ENCODE measurements at places on chromosomes 16 and 17.
A peak's percentile ranks its signal among the peaks of the same experiment; 100 is the strongest.

DNA sequence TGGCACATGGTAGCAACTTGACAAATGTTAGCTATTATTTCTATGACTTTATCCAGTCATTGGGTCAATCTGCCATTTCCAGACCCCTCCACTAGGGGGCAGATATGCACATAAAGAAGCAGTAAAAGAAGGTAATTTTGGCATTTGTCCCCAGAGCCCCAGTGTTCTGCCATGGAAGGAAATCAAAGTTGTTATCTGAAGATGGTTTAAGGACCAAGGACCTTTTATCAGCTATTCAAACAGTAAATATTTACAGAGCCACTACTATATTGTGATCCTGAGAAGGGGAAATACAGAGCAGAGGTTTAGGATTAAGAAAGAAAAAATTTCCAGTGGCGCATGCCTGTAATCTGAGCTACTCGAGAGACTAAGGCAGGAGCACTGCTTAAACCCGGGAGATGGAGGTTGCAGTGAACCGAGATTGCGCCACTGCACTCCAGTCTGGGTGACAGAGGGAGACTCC lies 20.0 kb downstream of the TRAF4 start:
- DNase-seq: peak; percentile 64

- DNase-seq: peak; percentile 43
Observed at GRCh38 chr17:43917348-43918025, 10.2 kb upstream of the MPP2 start.

GRCh38 chr17:9056566-9056965 lies 35.3 kb downstream of the NTN1 start:
- DNase-seq: no peak

- peak; percentile 57 for DNase-seq
Observed at GRCh38 chr17:48202959-48203358, 95.4 kb downstream of the SNX11 start.

DNA sequence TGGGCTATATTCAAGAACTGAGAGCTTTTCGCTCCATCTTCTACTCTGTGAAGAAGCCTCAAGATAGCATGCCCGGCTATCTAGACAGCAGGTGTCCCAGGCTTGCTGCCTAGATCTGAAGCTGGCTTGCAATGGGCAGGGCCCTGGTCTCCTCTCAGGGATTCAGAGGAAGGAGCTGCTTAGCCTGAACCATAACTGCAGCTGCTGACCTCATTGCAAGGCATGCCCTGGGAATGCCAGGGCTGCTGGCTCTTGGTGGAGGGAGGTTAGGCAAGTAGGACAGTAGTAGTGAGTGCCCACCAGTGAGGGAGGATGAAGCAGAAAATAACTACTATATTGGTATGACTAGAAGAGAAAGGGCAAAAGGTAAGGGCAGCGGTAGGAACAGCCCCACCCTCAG lies 21.3 kb upstream of the SLC35B1 start:
- no peak for DNase-seq

DNA sequence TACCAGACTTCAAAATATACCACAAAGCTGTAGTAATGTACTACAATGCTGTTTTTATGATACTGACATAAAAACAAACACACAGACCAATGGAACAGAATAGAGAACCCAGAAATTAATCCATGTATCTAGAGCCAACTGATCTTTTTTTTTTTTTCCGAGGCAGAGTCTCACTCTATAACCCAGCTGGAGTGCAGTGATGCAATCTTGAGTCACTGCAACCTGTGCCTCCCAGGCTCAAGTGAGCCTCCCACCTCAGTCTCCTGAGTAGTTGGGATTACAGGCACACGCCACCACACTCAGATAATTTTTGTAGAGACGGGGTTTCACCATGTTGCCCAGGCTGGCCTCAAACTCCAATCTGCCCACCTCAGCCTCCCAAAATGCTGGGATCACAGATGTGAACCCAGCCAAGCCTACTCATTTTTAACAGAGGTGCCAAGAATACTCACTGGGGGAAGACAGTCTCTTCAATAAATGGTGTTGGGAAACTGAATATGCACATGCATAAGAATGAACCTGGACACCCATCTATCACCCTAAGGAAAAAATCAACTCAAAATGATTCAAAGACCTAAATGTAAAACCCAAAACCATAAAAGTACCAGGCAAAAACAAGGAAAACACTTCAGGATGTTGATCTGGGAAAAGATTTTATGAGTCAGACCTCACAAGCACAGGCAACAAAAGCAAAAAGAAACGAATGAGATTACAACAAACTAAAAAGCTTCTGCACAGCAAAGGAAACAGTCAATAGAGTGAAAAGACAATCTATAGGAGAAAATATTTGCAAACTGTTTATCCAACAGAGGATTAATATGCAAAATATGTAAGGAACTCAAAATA lies 63.1 kb downstream of the STX8 start:
- DNase-seq: no peak

DNA sequence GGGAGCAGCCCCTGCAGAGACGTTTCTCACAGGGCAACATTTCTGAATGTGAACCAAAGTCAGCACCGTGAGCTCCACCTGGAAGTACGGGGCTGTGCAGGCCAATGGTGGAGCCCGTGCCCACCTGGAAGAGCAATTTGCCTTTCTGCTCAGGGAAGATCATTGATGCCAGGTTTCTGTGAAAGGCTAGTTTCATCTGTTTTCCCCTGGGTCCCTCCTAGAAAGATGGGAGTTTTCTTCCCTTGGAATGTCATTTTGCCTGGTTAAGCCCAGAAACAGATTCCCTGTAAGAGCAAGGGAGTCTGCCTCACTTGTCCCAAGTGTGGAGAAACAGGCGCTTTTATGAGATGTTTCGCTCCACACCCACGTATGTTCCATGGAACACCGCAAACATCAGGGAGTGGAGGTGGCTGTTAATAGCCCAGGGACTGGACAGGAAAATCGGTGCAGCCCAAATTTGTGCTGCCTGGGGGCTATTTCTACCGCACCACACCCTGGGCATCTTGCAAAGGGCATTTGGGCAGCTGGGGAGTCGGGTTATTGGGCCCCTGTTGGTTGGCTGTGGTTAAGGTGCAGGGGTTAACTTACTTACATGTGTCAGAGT lies 2.6 kb downstream of the SLC6A4 start:
- DNase-seq: no peak

GRCh38 chr17:73612031-73612472 lies 32.2 kb downstream of the SDK2 start:
- DNase-seq: no peak

GRCh38 chr16:49651226-49651625 lies 204.7 kb downstream of the ZNF423 start:
- DNase-seq: no peak

DNA sequence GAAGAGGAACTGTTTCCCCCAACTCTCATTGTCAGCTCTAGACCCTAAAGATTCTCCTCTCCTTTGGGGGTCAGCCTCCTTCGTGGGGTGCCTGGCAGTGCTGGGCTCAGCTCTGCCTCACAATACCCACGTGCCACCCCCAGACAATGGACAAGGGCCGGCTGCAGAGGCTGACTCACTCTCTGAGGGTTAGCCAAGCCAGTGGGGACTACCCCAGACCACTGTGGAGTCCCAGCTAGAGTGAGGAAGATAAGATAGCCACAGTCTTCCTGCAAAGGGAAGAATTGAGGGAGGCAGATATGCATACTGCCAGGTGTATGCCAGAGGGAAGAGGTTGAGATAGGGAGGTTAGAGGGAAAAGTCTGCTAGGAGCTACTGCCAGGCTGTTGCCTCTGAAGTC lies 13.5 kb upstream of the MTMR4 start:
- DNase-seq: no peak

DNA sequence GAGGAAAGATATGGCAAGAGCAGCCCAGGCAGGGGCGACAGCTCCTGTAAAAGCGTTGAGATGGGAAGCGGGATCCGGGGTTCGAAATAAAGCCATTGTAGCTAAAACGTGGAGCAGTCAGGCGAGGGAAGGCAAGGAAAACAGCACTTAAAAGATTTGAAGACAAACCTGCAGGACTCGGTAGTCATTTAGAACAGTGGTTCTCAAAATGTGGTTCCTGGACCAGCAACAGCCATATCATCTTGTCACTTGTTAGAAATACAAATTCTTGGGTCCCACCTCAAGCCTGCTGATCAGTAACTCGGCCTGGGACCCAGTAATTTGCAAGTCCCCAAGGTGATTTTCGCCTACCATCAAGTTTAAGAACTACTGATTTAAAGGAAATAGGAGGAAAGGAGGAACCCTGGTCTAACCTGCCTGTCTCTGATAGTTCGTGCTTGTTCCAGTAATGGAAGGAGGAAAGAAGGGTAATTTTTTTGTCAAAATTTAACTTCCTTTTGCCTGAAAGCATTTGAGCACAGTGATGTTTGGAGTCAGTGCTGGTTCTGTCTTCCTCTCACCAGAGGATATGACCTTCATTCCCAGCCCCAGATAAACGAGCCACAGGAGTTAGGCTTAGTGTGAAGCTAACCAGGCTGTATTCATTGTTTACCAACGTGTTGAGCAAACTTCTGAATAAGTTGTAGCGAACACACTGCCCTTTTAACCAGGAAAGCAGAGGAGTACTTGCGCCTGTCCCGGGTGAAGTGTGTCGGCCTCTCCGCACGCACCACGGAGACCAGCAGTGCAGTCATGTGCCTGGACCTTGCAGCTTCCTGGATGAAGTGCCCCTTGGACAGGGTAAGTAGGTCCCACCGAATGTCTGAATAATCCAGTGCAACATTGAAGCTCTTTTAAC lies 1.1 kb downstream of the ORC6 start:
- no peak for DNase-seq

DNA sequence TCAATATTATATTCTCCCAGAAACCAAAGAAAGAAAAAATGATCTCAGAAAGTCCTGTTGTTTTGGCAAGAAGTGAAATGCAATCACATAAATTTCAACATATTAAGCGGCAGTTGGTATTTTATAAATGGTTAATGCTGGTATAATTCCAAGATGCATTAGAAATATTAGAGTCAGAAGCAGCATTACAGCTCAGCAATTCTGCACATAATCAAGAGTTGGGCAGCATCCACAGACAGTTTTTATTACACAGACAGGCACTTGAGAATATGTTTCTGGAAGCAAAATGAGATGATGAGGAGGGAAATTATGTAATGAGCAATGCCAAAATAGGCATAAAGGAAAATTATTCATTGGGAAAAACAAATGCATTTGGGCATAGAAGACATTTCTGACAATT lies 148.1 kb downstream of the KCNJ2 start:
- DNase-seq: no peak

GRCh38 chr16:5216441-5217080 lies 119.0 kb upstream of the EEF2KMT start:
- DNase-seq: no peak

GRCh38 chr17:49850772-49851386 lies 3.0 kb upstream of the TAC4 start:
- DNase-seq: no peak

- no peak for DNase-seq
Observed at GRCh38 chr17:68470961-68471360, 13.7 kb upstream of the WIPI1 start.

- DNase-seq: no peak
Observed at GRCh38 chr17:15466131-15466530, 1.3 kb downstream of the CDRT4 start.

GRCh38 chr16:65634833-65635232 lies 513.0 kb upstream of the CDH11 start:
- no peak for DNase-seq

- peak; percentile 15 for DNase-seq
Observed at GRCh38 chr16:15502041-15502725, 67.8 kb downstream of the BMERB1 start.

GRCh38 chr16:66740010-66740409 lies 11.4 kb downstream of the DYNC1LI2 start:
- no peak for DNase-seq

- DNase-seq: no peak
Observed at GRCh38 chr16:51172368-51172767, 21.3 kb upstream of the SALL1 start.

DNA sequence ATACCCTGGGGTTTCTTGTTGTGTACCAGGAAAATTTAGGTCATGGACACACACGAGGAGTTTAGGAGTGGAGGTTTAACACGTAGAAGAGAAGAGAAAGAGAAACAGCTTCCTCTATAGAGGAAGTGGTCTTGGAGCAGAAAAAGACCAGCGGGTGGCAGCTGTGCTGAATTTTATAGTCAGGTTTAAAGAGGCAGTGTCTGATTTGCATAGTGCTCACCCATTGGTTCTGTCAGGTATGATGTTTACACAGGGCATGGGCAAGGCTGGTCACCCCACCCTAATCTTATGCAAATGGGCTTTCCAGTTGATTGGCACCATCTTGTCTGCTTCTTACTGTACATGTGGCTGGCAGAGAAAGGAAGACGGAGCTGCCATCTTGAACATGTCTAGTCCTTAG lies 309.0 kb downstream of the CDH13 start:
- DNase-seq: no peak

GRCh38 chr17:27471321-27472269 lies 15.3 kb downstream of the KSR1 start:
- no peak for DNase-seq

DNA sequence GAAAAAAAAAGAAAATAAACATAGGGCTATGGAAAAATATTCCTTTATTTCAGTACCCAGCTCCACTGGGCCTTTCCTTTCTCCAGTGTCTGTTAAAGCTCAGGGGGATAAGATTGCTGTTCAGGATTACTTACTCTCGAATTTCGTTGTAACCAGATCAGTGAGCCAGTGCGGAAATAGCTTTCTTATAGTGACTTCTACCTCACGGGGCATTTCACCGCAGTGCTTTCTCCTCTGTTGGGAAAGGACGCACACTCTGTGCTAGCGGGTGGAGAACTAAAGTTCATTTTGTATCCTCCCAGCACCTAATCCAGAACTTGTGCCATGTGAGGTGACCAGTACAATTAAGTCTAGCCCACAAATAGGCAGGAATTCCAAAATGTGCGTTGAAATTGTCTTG lies 38.3 kb downstream of the RPA1 start:
- peak; percentile 18 for DNase-seq

DNA sequence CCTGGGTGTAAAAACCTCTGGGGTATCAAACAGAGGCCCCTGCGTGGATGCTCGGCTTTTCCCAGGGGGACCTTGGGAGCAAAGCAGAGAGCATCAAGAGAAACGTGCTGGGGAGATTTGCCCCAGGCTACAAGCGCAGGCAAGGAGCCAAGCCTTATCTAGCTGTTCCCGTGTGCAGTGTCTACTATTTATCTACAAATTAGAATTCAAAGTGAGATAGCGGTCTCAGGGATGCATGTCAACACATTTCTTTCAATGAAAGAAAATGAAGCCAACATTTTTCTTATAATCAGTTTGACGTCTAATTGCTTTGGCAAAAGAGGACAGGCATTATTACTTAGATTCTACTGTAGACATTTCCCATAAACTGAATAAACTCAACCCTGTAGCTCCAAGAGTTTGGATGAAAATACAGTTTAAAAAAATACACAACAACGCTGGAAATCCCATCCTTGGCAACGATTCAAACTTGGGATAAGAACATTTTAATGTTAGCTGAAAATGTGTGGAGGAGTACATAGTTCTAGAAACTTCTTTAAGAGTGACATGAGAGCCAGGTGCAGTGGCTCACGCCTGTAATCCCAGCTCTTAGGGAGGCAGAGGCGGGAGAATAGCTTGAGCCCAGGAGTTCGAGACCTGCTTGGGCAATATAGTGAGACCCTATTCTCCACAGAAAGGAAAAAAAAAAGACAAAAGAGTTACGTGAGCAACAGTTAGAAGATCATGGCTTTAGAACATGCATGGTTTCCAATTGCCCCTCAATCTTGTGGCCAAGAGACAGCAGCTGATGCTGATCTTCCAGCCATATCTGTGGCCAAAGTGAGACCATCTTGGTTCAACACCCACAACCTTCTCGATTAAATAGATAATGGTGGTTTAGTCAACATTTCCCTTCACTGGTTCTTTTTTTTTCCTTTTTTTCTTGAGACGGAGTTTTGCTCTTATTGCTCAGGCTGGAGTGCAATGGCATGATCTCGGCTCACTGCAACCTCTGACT lies 7.2 kb downstream of the SPNS3 start:
- peak; percentile 43 for DNase-seq

- DNase-seq: no peak
Observed at GRCh38 chr17:57852092-57852954, 2.5 kb upstream of the MRPS23 start.

- no peak for DNase-seq
Observed at GRCh38 chr16:1533443-1533951, at the start of gene TMEM204. TMEM204 (plus strand) TSS chr16:1533666; CDS start chr16:1534276, 610 bp downstream.
